ENCODE measurements at places on chromosomes 13 and 19. TPM values are rescaled to one million over a fixed set of nuclear protein-coding genes. Genes with fewer than 3 reads are reported as not detected.

DNA sequence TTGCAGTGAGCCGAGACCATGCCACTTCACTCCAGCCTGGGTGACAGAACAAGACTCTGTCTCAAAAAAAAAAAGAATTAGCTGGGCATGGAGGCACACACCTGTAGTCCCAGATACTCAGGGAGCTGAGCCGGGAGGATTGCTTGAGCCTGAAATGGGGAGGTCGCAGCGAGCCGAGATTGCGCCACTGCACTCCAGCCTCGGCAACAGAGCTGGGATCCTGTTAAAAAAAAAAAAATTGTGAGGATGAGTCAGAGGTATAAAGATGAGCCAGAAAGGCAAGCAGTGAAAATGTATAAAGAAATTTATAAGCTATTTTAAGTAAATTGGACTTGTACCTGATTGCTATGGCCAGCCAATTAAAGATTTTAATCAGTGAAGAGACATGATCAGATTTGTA is 21.1 kb downstream of the KBTBD6 start:
- no peak for DNase-seq

DNA sequence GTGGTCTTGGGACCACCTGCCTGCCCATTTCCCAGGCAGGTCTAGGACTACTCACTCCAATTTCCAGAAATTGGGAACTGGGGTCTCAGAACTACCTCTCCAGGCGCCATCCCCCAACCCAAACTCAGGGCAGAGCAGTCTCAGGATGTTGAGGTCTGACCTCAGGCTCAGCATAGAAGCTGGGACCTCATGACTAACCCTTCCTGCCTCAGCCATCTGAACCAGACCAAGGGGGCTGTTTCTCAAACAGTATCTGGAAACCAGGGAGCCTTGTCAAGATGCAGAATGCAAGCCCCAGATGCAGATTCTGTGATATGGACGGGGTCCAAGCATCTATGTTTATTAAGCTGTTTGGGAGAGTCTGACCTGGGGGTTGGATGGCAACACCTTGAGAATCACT is 1.3 kb downstream of the FBXW9 start:
- no peak for DNase-seq

DNA sequence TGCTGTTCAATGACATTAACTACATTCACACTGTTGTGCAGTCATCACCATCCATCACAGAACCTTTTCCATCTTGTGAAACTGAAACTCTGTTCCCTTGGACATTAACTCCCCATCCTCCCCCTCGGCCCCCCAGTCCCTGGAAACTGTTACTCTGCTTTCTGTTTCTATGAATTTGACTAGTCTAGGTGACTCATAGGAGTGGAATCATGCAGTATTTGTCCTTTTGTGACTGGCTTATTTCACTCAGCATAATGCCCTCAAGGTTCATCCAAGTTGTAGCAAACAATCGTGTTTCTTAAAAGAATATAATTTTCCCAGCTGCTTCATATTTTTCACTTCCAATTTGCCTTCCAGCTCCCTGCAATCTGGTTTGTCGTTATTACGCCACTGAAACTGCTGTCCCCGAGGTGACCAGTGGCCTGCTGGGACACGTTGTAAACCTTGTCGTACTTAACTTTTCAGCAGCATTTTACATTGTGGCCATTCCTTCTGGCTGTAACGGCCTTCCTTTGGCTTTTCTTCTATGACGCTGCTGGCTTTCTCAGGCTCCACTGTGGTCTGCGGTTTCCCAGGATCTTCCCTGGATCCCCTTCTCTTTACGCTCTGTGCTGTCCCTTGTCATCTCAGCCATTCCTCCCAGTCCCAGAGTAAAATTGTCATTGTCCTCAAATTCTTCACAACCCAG is 74.0 kb downstream of the DHRS12 start:
- DNase-seq, result peak; percentile 71

- no peak for DNase-seq
These were observed 1670.6 kb upstream of the PCDH20 start for GRCh38 chr13:63086286-63086685.

GARIN5A gene
- 0.76 TPM for polyA plus RNA-seq

DNA sequence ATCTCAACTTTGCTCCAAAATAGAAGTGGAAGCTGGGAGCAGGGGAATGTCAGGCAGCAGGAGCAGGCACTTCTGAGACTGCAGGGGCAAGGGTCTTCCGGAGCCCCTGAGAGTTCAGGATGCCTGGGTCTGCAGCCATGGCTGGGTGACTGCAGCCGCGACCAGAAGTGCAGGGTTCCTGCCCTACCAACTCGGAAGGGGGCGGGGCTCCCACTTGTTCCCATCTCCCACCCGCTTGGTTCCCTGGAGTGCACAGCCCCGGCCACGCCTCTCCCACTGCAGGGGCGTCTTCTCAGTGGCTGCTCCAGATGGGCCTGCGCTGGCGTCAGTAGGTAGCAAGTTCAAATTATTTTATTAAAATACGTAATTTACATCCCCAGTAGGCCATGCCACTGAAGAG is 1631.7 kb downstream of the OLFM4 start:
- DNase-seq, result no peak

GRCh38 chr19:6529351-6529750 is 1.5 kb upstream of the TNFSF9 start:
- no peak for DNase-seq

- DNase-seq, result no peak
These were observed 3.4 kb upstream of the HNRNPL start for GRCh38 chr19:38853214-38853613.

DNA sequence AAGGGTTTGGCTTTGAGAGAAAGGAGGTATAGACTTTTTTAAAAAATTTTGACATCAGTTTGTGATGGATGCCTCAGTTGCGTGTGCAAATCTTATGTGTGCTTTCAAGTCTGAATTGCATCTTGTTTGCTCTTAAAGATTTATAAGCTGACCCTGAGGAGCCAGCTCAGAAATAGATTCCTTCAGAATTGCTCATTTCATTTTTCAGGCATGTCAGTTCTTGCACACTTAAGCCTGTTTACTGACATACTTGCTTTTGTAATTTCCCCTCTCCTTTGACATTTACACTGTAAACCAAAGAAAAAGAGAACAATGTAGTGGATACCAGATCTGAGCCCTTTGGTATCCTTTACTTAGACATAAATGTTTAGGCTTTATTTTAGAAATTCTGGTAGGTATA is 87.6 kb downstream of the RNF17 start:
- DNase-seq, result no peak

SHANK1 gene
- 0.66 TPM for polyA plus RNA-seq
